Inflammatory macrophage treated with lipopolysaccharide for 4 hours (primary cell): ENCODE measurements at places on chromosomes 11 and 22.

DNA sequence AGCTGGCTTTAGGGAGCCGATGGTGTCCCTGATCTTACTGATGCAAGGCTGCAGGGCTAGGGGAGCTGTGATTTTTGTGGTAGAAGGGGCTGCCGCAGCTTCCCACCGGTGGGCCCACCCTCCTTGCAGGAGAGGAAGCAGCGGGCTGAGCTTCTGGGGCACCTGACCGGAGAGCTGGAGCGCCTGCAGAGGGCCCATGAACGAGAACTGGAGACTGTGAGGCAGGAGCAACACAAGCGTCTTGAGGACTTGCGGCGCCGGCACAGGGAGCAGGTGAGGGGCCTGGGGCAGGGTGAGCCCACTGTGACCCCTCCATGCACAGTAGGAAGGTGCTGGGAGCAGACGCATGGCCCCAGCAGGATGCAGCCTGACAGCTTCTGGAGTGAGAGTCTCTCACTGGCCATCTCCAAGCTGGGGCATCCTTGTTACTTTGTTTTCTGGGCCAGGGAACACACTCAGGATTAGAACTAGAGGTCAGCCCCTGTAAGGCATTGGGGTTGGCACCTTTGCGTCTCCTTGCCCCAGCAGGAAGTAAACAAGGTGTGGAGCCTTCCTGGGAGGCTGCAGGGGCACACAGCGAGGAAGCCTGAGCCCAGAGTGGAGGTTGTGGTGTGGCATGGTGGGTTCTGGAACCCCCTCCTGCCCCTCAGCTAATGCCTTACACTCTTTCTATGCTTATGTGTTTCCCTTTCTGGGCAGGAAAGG is 66.7 kb downstream of the CEP164 start:
- DNase-seq: no peak

- DNase-seq: no peak
These were observed 109.8 kb downstream of the EHF start for GRCh38 chr11:34730544-34731295.

DNA sequence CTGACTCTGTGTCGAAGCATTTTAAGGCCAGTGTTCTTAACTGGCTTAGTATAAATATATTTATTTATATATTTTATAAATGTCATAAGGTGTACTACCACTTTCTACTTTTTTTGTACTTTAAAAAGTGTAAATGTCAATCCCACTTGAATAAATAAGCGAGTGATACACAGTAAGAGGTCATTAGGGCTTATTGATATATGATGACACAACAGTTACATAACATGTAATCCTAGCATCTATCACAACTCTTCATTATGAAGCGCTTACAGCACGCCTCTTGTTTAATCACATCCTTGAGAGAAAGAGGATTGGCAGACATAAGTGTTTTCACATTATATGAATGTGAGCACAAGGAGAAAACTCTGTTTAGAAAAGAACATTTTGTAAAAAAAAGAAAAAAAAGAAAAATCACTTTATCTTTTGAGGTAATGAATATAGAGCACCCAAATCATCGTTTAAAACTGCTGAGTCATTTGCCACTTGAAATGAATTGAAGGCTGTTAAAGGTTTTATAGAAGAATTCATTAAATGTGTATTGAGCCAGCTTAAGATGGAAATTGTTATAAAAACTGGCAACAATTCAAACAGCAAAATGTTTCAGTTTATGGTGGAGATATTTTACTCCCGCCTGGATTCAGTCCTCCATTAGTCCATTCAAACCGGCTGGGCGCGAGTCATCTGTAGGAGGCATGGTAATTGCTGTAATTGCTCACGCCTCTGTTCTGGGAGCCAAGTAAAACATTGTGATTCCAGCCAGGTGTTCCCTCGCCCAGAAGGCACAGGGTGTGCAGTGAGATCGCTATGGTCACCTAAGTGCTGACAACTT is 627.3 kb upstream of the KIRREL3 start:
- DNase-seq: no peak

GRCh38 chr11:45924036-45924915 is 1.8 kb downstream of the LARGE2 start:
- DNase-seq: no peak

DNA sequence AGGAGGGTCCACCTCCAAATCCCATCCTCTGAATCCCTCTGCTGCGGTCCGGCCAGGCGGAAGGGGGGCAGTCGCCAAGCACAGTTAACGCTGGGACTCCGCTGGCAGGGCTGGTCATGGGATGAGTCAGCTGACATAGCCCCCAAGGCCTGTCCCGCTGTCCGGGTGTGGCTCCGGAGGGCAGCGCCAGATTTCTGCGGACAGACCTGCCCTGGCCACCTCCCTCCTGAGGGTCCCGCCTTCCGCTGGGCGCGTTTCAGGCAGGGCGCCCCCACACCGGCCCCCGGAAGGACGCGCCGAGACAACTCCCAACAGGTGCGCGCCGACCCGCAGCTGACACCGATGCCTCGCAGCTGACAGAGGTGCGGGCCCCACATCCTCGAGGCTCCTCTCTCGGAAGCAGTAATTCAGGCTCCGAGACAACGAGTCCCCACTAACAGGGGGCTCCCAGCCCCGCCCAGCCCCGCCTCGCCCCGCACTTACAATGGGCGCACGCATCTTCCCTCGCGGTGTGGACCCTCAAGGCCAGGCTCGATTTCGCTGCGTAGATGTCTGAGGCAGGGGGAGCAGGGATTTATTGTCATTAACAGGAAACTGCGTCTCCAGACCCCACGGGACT is 607 bp downstream of the PLAAT3 start:
- no peak for DNase-seq

DNA sequence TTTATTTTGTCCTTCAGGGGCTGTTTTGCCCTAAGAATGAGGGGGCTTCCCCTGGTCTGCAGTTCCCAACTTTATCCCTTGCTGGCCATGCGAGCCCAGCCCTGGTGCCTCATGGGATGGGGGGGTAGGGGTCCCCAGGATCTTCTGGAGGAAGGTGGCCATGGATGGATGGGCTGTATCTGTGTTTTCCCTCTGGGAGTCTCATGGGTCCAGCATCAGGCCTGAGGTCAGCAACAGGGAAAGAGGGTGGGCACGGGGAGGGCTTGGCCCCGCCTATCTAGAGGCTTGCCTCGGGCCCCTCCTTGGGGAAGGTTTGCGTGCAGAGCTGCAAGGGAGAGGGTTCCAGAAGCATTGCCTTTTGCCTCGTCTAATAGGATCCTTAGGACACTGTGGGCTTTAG is 10.8 kb upstream of the ADORA2A start:
- no peak for DNase-seq

DNA sequence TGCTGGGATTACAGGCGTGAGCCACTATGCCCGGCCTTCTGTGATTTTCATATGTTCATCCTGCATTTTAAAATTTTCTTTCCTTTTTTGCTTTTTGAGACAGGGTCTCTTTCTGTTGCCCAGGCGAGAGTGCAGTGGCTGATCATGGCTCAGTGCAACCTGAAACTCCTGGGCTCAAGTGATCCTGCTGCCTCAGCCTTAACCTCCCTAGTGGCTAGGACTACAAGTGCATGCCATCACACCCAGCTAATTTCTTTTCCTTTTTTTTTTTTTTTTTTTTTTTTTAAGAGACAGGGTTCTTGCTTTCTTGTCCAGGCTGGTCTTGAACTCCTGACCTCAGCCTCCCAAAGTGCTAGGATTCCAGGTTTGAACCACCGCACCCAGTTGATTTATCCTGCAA is 54.1 kb upstream of the WT1 start:
- no peak for DNase-seq
